ENCODE measurements at places on chromosomes 2 and 18.

GRCh38 chr2:105037572-105038382 lies at the start of gene MRPS9:
TSS of gene MRPS9 (plus strand) at chr2:105038069. CDS start at chr2:105038093, 24 bp downstream.
- peak; percentile 87 for DNase-seq

- no peak for DNase-seq
These were observed 402.5 kb downstream of the STK39 start for GRCh38 chr2:167844714-167845530.

DNA sequence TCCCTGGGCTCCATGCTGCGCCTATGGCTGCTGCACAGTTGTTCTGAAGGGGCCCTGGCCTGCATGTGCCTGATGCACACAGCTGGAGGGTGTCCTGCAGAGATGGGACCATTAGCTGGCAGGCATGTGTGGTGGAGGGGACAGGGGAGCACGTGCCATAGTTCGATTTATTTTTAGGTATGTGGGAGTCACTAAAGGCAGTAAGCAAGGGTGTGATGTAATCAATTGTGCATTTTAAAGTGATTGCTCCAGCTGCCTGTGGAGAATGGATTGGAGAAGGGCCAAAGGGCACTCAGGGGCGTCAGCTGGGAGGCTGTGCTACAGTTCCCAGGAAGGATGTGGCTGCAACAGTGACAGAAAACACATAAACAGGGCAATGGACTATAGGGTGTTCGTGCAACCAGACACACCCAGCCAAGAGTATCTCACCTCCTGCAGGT lies 205.1 kb downstream of the ARL4C start:
- DNase-seq, result no peak

DNA sequence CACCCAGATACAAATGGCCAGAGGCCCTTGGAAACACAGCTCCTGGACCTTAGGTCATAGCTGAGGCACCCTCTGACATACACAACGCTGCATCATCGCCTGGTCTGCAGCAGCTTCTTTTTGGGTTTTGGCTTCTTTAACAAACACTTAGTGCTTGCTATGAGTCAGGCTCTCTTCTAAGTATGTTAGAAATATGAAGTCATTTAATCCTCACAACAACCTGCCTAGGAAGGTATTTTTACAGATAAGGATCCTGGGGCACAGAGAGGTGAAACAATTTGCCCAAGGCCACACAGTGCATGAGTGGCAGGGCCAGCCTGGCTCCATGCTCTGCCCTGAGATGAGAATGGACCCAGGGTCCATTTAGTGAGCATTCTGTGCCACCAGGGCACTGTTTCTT lies 96.6 kb downstream of the TMEM17 start:
- no peak for DNase-seq

- no peak for DNase-seq
These were observed 52.6 kb upstream of the EMILIN2 start for GRCh38 chr18:2794159-2794558.

- no peak for DNase-seq
These were observed 91.7 kb downstream of the NUP35 start for GRCh38 chr2:183215917-183216316.

GRCh38 chr2:27583390-27583915 lies 611 bp downstream of the ZNF512 start:
- DNase-seq, result no peak

DNA sequence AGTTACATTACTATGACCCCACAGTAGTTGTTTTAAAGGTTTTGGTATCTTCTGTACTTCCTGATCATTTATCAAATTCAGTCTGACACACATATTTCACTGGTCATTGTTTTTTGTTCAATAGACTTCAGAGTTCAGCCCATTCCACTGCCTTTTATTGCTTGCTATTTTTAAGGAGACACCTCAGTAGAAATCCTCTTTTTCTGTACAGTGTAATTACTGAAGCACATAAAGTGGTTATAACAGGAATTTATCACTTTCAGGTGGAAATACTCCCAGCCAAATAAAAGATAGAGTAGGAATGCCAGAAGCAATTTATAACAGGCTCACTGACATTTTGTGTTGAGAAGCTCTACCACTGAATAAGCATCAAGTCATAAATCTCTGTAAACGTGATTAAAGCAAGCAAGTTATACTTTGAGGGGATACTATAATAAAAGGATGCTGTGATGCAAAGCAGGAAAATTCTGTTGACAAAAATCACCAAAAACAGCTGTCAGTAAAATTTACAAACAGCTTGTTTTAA lies 6.6 kb upstream of the BARD1 start:
- DNase-seq, result no peak

DNA sequence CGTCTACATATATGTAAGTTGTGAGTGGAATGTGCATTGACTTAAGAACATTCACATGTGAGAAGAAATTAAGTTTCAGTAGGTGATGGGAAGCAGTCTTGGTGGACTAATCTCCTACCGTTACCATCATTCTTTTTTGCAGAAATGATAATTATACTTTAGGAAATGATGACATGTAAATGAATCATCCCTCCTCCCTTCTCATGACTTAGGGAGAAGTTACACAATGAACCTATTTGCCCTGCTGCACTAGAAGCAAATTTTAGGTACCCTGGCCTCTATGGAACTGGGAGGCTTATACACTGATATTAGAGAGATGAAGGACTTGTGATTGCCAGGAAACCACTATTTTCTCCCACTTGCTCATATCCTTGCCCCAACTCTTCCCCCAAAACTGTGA lies 214.2 kb downstream of the CALCRL start:
- no peak for DNase-seq

DNA sequence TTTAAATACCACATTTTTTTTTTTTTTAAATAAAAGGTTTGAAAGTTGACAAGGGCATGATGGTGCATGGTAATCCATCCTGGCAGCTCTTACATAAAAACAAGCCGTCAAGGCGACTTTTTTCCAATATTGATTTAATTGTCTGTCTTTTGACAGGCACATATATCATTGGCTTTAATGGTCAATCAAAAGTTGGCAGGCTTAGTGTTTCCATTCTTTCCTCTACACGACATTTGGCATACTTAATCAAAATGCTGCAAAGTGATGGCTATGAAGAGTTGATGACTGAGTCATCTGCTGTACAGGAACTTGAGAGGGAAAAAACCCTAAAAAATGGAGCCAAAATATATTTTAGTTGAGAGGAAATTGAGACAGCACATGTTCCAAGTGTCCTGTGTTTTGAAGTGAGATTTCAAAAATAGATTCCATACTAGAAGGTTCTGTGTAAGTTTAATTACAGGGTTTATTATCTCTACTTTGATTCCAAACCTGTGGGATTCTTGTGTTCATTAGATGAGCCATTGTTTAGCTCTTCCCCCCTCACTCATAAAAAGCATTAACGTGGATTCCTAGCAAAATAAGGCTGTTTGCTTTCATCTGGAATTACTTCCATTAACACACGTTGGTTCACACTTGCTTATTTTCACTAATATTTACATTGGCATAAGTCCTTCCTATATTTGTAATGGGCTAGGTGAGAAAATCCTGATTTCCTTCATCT lies 3.2 kb downstream of the TSHZ1 start:
- DNase-seq, result no peak

GRCh38 chr2:105113616-105114291 lies 75.9 kb downstream of the MRPS9 start:
- no peak for DNase-seq

GRCh38 chr2:64634345-64635267 lies 19.1 kb downstream of the SERTAD2 start:
- no peak for DNase-seq

DNA sequence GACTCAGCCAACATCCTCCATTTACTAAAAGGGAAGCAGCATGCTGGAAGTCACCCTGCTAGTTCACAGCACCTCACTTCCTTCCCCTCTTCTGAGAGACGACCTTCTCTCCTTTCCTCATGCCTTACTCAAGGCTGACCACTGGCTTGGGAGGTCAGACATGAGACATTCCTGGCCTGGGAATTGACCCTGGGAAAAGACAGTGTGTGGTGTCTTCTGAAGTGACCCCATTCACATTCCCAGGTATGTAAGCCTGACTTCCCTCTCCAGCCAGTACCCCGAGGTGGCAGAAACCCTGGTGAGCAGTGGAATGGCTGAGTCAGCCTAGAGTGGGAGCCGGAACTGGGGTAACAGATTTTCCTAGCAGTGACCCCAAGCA lies 92.4 kb downstream of the PLB1 start:
- no peak for DNase-seq

GRCh38 chr18:27520401-27520800 lies 335.3 kb upstream of the CHST9 start:
- DNase-seq, result no peak

DNA sequence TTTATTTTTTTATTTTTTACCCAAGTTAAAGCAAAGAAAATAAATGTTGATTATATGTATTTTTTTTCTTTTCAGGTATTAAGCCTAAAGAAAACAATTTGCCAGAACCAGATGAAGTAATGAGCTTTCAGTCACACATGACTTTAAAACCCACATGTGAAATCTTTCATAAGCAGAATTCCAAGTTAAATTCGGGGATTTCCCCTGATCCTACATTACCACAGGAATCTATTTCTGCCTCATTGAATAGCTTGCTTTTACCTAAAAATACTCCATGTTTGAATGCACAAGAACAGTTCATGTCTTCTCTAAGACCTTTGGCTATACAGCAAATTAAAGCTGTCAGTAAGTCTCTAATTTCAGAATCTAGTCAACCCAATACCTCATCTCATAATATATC lies 26.6 kb downstream of the GEN1 start:
- DNase-seq, result no peak

GRCh38 chr2:105388971-105389381 lies 9.9 kb downstream of the FHL2 start:
- DNase-seq, result no peak

DNA sequence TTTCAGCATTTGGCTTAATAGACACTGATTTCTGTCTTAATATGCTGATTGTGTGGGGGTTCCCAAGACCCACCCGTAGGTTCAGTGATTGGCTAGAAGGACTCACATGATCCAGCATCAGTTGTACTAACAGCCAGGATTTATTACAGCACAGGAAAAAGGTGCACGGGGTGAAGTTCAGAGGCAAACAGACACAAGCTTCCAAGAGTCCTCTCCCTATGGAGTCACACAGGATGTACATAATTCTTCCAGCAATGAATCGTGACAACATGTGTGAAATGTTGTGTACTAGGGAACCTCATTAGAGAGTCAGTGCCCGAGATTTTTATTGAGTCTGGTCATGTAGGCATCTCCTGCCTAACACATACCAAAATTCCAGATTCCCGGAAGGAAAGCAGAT lies 52.8 kb downstream of the GALNT1 start:
- DNase-seq, result no peak

- no peak for DNase-seq
These were observed 25.9 kb upstream of the SGPP2 start for GRCh38 chr2:222398446-222398885.

DNA sequence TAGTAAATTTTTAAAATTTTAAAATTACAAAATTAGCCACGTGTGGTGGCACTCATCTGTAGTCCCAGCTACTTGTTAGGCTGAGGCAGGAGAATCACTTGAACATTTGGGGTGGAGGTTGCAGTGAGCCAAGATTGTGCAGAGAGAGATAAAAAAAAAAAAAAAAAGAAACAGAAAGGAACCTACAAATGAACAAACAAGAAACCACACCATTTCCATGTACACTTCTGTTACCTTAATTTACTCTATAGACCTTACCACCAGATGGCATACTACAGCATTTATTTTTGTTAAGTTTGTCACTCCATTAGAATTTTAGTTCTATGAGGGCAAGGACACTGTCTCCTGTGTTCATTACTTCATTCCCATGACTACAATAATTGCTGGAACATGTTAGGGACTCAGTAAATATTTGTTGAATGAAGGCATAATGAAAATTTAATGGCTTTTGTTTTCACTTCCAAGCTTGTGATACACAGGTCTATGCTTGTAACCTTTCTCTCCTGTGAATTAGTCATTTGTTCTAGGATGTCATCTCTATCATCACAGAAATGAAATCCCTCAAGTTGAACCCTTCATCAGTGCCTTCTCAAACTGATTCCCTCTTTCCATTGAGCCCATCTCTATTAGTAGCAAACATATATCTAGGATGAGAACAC lies 76.0 kb downstream of the ARHGAP15 start:
- DNase-seq, result no peak

DNA sequence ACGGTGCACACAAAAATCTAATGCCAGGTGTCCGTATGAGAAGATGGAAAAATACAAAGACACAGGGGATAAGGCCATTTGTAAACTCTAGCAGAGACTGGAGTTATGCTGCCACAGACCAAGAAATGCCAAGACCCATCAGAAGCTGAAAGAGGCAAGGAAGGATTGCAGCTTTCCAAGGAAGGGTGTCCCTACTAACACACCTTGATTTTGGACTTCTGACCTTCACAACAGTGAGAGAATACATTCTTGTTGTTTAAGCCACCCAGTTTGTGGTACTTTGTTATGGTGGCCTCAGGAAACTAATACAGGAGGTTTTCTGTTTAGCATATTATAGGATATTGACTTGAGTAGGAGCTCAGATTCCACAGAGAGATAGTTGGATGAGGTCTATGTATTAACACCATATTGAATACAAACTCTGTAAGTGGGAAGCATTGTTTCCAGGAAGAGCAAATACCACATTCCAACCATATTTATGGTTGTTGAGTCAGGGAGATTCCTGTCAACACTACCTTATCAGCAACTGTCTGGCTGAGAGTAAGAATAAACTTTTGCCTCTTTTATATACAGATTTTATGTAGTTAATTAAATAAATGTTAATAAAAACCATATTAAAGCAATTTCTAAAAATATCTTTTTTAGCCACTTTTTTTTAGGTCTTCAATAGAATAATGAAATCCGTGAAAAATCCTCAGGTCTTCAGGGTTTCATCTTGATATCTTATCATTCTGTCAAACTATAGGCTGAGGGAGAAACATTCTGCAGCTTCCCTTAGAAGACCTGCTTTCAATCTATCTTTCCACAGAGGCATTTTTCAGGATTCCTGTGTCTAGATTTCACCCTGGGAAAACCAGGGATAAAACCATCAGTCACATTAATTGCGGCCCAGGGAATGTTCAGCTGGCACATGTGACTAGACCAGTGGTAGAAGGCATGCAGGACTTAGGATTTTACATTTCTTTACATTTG lies 35.4 kb upstream of the HNMT start:
- no peak for DNase-seq

- no peak for DNase-seq
These were observed 929 bp upstream of the CREG2 start for GRCh38 chr2:101388232-101388631.

- DNase-seq, result no peak
These were observed 156.1 kb downstream of the COL4A4 start for GRCh38 chr2:227007940-227008339.

DNA sequence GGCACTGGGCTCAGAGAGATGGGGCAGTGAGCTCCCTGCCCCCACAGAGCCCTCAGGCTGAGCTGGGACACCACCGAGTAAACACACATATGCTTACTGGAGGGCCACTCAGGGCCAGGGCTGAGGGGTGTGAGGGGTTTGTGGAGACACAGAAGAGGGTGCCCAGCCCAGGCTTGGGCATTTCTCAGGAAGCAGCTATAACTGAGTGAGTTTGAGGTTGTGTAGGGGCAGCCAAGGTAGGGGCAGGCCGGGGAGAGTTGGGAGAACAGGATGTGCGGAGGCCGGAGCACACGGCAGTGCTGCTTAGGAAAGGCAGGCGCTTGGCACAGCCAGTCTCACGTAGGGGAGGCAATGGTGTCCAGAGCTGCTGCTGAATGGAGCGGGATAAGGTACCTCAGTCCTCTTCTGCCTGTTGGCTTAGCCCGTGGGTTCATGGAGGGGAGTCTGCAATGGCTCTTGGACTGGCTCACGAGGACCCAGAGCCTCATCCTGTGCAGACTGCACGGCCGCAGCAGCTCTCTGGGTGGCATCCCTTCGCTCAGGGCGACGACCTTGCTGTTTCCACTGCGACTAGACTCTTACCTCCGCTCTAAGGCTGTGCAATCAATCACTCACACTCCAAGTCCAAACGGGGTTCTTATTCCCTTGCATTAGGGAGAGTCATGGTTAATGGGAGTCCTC lies 466.1 kb upstream of the HS6ST1 start:
- DNase-seq, result no peak

- no peak for DNase-seq
These were observed 139.0 kb upstream of the HNRNPA3 start for GRCh38 chr2:177073611-177074010.

Data from CMK (cell line).